ENCODE measurements at places on chromosomes 7 and 10.

DNA sequence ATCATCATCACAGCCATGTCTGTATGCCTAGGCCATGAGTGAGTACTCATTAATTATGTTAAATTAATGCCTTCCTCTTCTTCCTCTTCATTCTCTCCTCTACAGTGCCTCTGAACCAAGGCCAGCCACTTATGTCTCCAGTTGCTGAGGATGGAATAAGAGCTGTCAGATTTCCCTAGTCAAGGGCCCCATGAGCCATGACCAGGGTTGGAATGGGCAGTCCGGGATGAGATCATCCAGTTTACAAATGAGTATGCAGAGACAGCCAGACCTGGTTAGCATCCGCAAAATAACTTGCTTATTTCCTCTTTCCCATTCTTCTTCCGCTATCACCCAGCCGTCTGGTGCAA lies 342.7 kb downstream of the GRID1 start:
- no peak for DNase-seq

DNA sequence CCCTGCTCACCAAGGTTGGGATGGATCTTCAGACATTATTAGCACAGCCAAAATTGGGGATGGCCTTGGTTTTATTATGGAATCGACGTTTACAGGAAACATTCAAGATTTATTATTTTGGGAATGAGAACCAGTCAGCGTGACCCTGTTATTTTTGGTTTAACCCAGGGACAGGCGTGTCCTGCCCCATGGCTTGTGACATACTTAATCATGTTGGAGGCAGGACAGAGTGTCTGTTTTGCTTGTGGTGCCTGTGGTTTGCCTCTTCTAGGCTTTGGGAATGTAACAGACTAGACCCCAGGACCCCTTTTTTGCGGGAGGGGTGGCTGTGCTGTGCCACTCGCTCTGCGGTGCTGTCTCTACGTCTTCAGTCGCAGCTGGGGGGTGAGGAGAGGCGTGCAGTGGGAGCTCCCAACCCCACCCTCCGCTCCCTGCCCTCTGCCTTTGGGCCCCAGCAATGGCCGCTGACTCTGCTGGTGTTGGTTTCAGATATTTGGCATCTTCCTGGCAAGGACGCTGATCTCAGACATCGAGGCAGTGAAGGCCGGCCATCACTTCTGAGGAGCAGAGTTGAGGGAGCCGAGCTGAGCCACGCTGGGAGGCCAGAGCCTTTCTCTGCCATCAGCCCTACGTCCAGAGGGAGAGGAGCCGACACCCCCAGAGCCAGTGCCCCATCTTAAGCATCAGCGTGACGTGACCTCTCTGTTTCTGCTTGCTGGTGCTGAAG lies 20.1 kb upstream of the SH2D4B start:
- DNase-seq = no peak

GRCh38 chr10:5987747-5988146 lies 10.4 kb upstream of the IL15RA start:
- DNase-seq = no peak

DNA sequence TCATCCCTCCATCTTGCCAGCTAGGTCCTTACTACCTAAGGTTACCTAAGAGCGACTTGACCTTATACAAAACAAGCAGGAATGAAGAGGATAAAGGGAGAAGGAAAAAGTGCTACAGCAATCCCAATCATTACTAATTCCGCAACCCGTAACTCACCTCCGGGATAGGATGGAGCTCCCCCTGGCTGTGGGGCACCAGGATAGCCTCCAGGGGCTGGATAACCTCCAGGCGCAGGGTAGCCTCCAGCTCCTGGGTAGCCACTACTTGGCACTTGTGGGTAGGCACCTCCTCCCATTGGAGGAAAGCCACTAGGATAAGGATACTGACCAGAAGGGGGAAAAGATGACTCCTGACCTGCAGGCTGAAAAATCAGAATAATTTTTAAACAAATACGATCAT lies 15.8 kb downstream of the ANXA7 start:
- DNase-seq = no peak

DNA sequence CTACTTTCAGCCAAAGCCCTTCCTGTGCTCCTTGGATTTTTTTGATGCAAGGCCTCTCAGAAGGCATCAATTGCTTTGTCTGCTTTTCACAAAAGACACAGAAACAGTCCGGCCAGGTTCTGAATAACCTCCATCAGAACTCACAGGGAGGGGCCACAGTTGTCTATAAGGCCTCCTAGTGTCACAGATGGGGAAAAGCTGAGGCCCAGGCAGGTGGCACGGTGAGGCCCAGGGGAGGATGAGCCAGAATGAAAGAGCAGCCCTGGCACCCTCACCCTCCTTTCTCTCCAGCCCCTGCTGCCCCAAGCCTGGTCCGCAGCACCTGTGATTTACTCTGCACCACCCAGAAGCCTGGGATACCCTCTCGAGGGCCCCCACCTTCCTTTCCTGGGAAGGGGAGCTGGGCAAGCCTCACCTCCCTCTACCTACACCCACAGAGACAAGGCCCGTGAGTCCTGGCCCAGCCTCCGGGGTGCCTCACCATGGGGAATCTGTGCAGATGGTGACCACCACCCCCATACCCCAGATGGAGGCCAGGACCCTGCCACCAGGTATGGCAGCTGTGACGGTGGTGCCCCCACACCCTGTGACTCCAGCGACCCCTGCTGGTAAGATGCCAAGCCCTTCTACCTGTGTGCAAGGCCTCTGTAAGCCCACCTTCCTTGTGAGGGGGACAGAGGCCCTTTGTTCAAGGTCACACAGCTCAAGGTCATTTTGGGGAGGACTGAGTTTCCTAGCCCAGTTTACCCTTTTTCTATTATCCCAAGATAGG lies 26.2 kb upstream of the ZNF467 start:
- peak; percentile 69 for DNase-seq

- DNase-seq = no peak
These were observed 68.0 kb upstream of the CDCA7L start for GRCh38 chr7:22013711-22014110.
